ENCODE measurements at places on chromosomes 1 and 21. TPM values are rescaled to one million over a fixed set of nuclear protein-coding genes. Genes with fewer than 3 reads are reported as not detected.

DNA sequence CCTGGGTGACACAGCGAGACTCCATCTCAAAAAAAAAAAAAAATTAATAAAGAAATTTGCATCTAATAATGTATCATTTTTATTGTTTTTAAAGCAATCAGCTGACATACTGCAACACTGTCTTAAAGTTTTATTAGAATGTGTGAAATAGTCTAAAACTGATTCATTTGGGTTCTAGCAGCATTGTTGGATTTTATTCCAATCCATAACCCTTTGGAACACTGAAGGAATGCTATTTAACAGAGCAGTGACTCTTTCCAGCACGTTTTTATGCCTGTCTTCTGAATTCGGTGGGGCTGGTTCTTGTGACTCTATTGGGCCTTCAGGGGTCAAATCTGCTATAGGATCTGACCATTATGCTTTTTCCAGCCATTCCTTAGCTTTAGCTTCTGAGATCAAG lies 18.2 kb upstream of the FMO4 start:
- H3K27me3 ChIP-seq = peaks cover 1% of the 10 kb centered on the region
- no peaks in the 10 kb centered on the region for H3K36me3 ChIP-seq
- DNase-seq = no peak
- H3K4me1 ChIP-seq = no peaks in the 10 kb centered on the region
- H3K4me3 ChIP-seq = no peak overlapping the region

GRCh38 chr1:19577561-19577960 lies 66.5 kb upstream of the NBL1 start:
- no peak for DNase-seq
- no peaks in the 10 kb centered on the region for H3K36me3 ChIP-seq
- no peak overlapping the region for H3K4me3 ChIP-seq
- H3K27me3 ChIP-seq = no peaks in the 10 kb centered on the region
- H3K4me1 ChIP-seq = no peaks in the 10 kb centered on the region
- H3K27ac ChIP-seq = no peak overlapping the region

PKLR gene
- total RNA-seq = not detected

- no peak overlapping the region for H3K27ac ChIP-seq
- H3K36me3 ChIP-seq = no peaks in the 10 kb centered on the region
- H3K4me1 ChIP-seq = no peaks in the 10 kb centered on the region
- DNase-seq = no peak
- no peak overlapping the region for H3K4me3 ChIP-seq
- no peaks in the 10 kb centered on the region for H3K27me3 ChIP-seq
These were observed 14.1 kb upstream of the TIAM1 start for GRCh38 chr21:31358158-31358557.

CD1C gene
- 1.3 TPM for total RNA-seq

- H3K27me3 ChIP-seq = no peaks in the 10 kb centered on the region
- H3K27ac ChIP-seq = no peak overlapping the region
- DNase-seq = no peak
- H3K4me1 ChIP-seq = no peaks in the 10 kb centered on the region
These were observed 7.7 kb upstream of the PHC2 start for GRCh38 chr1:33438364-33439160.

DNA sequence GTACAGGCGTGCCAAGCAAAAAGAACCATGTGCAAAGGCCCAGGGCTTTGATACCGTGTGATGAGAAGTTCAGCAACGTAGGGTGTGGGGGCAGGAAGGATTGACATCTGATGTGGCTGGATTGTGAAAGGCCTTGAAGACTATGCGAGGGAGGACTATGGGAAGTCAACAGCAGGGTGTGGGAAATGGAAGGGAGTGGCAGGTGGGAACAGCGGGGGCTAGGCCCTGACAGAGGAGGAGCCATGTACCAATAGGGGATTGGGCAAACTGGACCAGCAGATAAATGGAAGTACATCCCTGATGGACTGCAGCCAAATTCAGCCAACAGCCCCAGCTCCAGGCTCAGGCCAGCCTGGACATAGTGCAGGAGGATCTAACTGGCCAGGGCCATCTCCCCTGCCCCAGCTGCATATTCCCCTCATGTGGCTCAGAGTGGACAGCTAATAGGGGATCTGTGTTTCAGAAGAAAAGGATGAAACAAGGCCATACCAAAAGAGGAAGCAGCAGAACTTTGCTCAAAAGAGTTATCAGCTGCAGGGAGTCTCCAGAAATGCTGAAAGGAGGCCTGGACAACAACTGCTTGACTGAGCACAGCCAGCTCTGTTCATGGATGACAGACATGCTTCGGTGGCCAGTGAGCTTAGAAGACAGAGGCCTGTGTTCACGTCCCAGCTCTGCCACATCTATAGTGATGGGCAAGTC lies 140.2 kb upstream of the SGIP1 start:
- DNase-seq = no peak
- H3K4me1 ChIP-seq = no peaks in the 10 kb centered on the region
- H3K27me3 ChIP-seq = no peaks in the 10 kb centered on the region
- no peak overlapping the region for H3K27ac ChIP-seq

DNA sequence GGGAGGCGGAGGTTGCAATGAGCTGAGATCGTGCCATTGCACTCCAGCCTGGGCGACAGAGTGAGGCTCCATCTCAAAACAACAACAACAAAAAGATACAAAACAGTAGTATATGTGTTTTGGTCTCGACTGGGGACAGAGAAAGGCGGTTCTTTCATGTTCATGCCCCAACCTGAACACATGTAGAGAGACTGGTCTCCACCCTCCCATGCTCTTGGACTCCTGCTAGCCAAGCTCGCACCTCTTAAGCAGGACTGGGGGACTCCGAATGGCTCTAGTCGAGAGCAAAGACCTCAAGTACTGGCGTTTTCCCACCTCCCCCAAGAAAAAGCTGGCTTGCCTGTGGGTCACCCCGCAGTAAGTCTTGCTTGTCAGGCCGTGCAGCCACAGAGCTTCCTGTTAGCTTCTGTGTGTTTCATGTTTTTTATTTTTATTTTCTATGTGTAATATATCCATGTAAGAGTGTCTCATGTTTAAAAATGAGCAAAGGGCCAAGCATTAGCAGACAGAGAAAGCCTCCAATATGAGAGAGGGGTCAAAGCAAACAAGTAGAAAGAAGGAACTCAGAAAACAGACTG lies 91.6 kb downstream of the SCCPDH start:
- no peak for DNase-seq
- H3K4me3 ChIP-seq = no peak overlapping the region
- no peak overlapping the region for H3K27ac ChIP-seq

DNA sequence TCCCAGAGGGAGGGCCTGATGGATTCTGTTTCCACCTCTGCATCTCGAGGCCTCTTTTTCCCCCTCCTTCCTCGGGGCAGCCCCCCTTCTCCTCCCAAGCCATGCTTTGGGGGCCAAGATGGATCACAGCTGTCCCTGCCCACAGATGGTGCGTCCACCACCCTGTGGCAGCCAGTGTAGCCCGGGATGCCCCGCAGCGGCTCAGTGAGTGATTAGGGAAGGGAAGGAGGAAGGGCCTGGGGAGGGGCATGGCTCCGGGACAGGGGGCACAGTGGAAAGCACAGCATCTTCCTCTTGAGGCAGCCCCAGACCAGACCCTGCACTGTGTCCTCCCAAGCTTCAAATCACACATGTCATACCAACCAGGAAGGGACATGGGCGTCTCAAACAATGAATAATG lies 622.4 kb downstream of the MATN1 start:
- no peaks in the 10 kb centered on the region for H3K4me1 ChIP-seq
- DNase-seq = no peak
- H3K4me3 ChIP-seq = no peak overlapping the region
- no peaks in the 10 kb centered on the region for H3K27me3 ChIP-seq
- H3K27ac ChIP-seq = no peak overlapping the region
- no peaks in the 10 kb centered on the region for H3K36me3 ChIP-seq

MLLT11 gene
- total RNA-seq = 2.5 TPM

- no peak overlapping the region for H3K27ac ChIP-seq
- no peaks in the 10 kb centered on the region for H3K27me3 ChIP-seq
- no peak for DNase-seq
- peaks cover 4% of the 10 kb centered on the region for H3K4me1 ChIP-seq
These were observed 20.1 kb upstream of the ARHGAP29 start for GRCh38 chr1:94257444-94257843.

DNA sequence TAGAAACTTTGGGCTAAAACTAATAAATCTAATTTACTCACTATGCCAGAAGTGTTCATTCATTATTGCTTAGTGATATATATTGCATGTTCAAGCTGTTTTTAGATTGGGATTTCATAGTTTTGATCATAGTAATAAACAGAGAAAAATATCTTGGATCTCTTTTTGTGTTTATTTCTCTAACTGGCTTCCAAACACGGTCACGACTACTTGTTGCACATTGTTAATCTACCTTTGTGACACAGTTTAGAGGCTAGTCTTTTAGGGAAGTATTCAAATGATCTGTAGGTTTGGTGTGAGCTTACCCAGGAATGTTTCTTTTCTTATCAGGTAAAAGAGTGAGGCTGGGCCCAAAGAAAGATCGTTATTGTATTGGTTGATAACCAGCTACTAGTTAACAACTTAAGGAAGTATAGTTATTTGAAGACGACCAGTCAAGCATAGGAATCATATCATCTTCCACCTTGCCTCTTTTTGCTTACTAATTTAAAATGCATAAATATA lies 50.8 kb upstream of the FASLG start:
- H3K27ac ChIP-seq = no peak overlapping the region
- H3K36me3 ChIP-seq = no peaks in the 10 kb centered on the region
- H3K4me1 ChIP-seq = no peaks in the 10 kb centered on the region
- H3K27me3 ChIP-seq = no peaks in the 10 kb centered on the region

- DNase-seq = no peak
- H3K4me1 ChIP-seq = no peaks in the 10 kb centered on the region
- H3K27me3 ChIP-seq = peaks cover 2% of the 10 kb centered on the region
- no peaks in the 10 kb centered on the region for H3K36me3 ChIP-seq
- no peak overlapping the region for H3K4me3 ChIP-seq
These were observed 24.7 kb upstream of the LRP8 start for GRCh38 chr1:53352561-53352960.

VWA1 gene
- 35.6 TPM for total RNA-seq

- no peak overlapping the region for H3K4me3 ChIP-seq
- no peaks in the 10 kb centered on the region for H3K4me1 ChIP-seq
- H3K36me3 ChIP-seq = no peaks in the 10 kb centered on the region
These were observed 35.5 kb downstream of the TOMM20 start for GRCh38 chr1:235093013-235093695.

DNA sequence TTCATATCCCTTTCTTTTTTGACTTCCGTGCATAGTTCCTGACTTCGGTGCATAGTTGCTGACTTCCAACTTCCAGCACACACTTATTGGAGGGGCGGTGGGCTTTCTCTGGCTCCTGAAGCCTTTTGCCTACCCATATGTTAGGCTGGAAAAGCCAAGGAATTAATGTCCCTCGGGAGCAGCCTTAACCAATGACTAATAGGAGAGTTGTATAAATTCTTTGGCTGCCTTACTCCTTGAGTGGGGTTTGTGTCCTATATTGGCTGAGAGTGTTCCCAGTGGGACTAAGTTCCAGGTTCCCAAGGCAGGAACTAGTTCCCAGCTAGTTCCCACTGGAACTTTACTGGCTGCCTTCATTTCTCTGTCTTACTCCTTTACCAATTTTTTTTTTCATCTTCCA lies 105.7 kb downstream of the ZNF326 start:
- H3K27ac ChIP-seq = no peak overlapping the region
- no peak overlapping the region for H3K4me3 ChIP-seq
- H3K36me3 ChIP-seq = no peaks in the 10 kb centered on the region
- no peaks in the 10 kb centered on the region for H3K4me1 ChIP-seq

PLA2G2F gene
- total RNA-seq = not detected

GRCh38 chr1:177975588-177976495 lies 6.0 kb upstream of the SEC16B start:
- no peaks in the 10 kb centered on the region for H3K4me1 ChIP-seq
- no peak for DNase-seq
- H3K27ac ChIP-seq = no peak overlapping the region
- no peaks in the 10 kb centered on the region for H3K27me3 ChIP-seq
- H3K36me3 ChIP-seq = peaks cover 1% of the 10 kb centered on the region

- H3K4me3 ChIP-seq = no peak overlapping the region
- no peaks in the 10 kb centered on the region for H3K27me3 ChIP-seq
- H3K4me1 ChIP-seq = no peaks in the 10 kb centered on the region
- no peaks in the 10 kb centered on the region for H3K36me3 ChIP-seq
These were observed 42.0 kb upstream of the FOXO6 start for GRCh38 chr1:41319106-41319755.

PLPPR5 gene
- not detected for total RNA-seq

TTC39A gene
- 3.6 TPM for total RNA-seq

GRCh38 chr1:4485398-4485797 lies 169.0 kb upstream of the AJAP1 start:
- H3K27me3 ChIP-seq = no peaks in the 10 kb centered on the region
- DNase-seq = no peak
- H3K4me1 ChIP-seq = no peaks in the 10 kb centered on the region
- no peak overlapping the region for H3K27ac ChIP-seq
- H3K4me3 ChIP-seq = no peak overlapping the region

DNA sequence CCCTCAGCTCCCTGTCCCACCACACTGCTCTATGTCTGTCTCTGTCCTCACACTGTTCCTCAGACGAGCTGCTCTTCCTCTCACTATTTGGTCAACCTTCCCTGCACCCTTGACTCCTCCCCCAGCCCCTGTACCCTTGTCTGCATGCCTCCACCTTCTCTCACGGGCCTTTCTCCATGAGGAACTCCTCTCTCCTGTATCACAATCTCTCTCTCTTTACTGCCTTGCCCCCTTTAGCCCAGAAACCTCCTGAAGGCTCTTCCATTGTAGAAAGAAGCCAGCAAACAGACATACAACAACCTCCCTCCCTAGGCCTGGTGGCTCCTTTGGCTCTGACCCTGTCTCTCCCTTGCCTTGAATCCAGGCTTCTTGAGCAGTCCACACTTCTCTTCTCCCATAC lies 251.6 kb upstream of the CSF3R start:
- no peak overlapping the region for H3K4me3 ChIP-seq
- no peaks in the 10 kb centered on the region for H3K27me3 ChIP-seq
- no peaks in the 10 kb centered on the region for H3K36me3 ChIP-seq
- H3K27ac ChIP-seq = no peak overlapping the region

DNA sequence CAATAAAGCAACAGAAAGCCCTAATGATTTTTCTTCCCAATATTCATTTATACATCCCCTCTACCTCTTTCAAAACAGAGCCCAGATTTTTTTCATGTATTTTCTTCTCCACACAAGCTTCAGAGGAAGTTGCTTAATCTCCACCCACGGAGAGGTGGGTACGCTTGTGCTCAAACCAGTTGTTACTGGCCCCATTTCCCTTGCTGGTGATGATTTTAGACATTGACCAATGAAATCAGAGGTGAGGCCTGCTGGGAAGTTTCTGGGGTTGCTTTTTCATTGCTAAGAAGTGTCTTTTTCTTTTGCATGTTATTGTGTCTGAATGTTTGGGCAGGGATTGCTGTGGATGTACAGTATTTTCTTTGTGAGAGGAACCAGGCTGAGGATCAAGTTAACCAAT lies 448.1 kb upstream of the B3GALT2 start:
- no peak for DNase-seq
- no peaks in the 10 kb centered on the region for H3K27me3 ChIP-seq
- no peak overlapping the region for H3K27ac ChIP-seq
- H3K4me1 ChIP-seq = no peaks in the 10 kb centered on the region
- H3K4me3 ChIP-seq = no peak overlapping the region

- H3K27me3 ChIP-seq = no peaks in the 10 kb centered on the region
- no peak overlapping the region for H3K27ac ChIP-seq
- DNase-seq = no peak
- H3K4me3 ChIP-seq = no peak overlapping the region
- no peaks in the 10 kb centered on the region for H3K4me1 ChIP-seq
- no peaks in the 10 kb centered on the region for H3K36me3 ChIP-seq
These were observed 16.4 kb downstream of the HMGB4 start for GRCh38 chr1:33880305-33880704.

Data from aorta (tissue), 5 donors.